ENCODE measurements at places on chromosomes 2 and 18.

DNA sequence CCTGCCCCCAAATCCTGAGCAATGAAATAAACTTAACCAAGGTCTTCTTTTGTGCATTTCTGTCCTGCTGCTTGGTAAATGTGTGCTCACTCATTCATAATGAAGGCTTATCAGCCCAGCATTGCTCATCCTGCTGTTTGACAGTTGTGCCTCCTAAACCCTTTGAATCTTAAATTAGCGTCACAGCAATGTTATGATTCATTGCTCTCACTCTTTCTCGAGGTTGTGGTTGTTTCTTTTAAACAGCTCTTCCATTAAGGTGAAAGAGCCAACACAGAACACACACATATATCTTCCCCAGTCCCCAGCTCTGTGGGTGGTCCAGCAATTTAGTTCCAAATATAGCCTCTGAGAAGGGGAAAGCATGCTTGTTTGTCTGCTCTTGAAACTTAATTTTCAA lies 84.0 kb downstream of the EVA1A start:
- DNase-seq, result no peak

- no peak for DNase-seq
These were observed 34.7 kb upstream of the RAPH1 start for GRCh38 chr2:203569677-203570316.

DNA sequence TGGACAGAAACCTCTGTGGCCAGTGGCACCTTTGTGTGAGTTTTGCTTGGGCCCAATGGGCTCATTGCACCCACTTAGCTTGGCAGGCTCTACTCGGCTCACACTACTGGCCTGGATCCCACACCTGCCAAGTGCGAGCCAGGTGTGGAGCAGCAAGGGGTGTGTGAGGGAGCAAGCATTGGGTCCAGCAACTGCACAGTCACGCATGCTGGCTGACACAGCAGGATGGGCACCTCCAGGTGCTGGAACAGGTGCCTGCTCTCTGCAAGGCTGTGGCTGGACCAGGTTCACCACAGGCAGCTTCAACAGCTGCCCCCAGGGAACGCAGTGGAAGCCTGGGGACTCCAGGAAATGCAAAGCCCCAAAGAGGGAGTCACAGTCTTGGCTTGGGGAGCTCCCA lies 94.2 kb downstream of the DOK6 start:
- no peak for DNase-seq

GRCh38 chr2:163812926-163813520 lies 77.2 kb upstream of the FIGN start:
- no peak for DNase-seq

DNA sequence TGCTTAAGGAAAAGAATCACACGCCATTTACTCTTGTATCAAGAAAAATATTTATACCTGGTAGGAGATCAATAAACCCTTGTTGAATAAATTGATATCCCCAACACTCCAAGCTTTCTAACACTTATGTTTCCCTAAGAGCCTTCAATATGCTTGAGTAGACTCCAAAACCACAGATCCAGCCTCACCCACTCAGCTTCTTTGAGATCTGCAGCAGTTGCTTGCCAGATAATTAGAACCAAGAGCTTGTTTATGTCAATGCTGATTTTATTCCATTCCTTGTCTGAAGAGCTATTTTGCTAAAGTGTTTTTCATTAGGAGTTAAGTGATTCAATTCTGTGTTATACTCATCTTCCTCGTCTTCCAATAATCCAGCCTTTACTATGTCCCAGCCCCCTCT lies 26.3 kb upstream of the CRIM1 start:
- DNase-seq, result no peak

DNA sequence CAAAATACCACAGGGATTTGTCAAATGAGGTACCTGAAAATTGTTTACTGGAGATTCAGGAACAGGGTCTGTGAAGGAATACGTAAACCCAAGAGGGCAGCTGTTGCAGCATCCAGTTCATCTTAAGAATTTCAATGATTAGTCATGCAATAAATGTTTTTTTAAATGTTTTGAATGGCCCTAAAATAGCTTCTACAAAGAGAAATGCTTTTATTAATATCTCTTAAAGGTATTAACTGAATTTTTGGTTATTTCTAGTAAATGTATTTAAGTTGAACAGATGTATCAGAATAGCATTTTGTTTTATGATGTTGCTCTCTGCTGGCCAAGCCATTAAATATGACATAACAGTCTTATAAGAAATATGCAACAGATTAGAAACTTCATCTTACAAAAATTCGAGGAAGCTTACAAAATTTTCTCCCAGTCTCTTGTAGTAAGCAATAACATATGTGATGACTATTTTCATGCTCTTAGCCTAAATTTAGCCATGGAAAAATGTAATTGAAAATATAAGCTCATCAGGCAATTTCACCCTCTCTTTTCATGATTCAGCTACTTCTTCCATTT lies 863.9 kb downstream of the SUCLG1 start:
- DNase-seq, result no peak

DNA sequence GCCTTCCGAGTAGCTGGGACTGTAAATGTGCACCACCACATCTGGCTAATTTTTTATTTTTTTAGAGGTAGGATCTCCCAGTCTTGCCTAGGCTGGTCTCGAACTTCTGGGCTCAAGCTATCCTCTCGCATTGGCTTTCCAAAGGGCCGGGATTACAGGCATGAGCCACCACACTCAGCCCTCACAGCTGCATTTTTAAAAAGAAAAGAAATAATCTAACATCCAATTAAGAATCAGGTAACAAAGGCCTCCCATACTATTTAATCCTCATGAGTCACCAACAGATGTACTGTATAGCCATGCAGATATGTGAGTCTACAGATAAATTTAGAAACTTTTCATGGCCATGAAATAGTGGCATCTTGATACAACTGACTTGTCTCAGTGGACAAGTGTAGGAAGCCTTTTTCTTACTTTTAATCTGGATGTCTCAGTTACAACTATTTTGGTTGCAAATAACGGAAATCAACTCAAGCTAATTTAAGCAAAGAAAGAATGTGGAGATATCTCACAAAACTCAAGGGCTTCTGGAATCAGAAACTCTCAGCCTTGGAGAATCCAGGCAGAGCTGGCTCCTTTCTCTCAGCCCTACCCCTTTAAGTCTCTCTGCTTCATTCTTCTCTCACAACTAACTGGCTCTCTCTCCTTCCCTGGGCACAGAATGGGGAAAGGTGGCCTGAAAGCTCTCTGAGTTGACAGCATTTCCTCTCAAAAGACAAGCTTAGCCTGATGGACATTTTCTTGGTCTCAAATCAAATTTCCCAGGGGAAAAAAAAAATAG lies 12.8 kb upstream of the PPM1B start:
- DNase-seq, result no peak

DNA sequence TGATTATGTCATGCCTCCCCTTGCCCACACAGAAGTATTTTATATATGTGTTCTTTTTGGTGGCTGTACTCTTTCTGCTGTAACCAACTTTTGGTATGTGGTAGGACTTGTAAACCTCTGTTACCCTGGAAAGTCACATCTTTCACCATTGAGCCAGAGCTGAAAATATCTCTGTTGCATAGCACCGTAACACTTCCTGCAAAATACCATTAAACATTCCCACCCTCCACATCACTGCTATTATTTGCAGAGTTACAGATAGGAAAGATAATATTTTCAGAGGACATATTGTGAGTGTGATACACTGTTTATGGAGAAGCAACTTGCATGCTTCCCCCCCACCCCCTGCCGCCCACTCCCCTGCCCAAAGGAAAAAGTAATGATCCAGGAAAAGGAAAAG lies 44.8 kb downstream of the CAB39 start:
- no peak for DNase-seq

- no peak for DNase-seq
These were observed 224.9 kb downstream of the ASXL3 start for GRCh38 chr18:33802955-33803354.

GRCh38 chr2:55431982-55432627 lies 12.4 kb upstream of the CCDC88A start:
- no peak for DNase-seq

DNA sequence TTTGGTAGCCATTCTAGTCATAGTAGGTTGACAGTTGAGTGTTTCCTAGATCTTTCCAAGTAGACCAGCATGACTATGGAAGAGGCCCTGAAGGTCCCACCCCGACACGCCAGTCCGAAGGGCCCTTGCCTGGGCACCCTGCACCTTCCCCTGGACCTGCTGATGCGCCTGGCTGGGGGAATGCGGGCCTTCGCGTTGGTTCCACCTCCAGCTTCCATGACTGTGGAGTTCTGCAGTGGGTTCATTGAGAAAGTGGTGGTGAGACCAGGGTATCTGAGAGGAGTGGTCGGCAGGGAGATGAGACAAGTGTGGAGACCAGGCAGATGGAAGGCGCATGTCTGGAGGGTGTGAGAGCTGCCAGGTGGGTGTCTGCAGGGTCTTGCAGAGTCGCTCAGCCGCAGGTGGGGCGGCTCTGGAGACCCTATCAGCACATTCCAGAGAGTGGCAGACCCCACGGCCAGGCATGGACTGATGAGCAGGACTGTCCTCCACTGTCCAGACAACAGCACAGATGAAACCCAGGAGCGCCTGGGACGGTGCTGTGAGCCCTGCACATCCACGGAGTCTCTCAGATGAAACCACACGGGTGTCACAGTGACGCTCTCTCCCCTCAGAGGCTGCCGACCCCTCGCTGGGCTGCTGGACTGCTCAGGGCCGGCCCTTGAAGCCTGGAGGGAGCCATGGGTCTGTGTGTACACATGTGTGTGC lies 182.5 kb upstream of the HDAC4 start:
- no peak for DNase-seq

GRCh38 chr2:211836409-211836808 lies 702.2 kb downstream of the ERBB4 start:
- no peak for DNase-seq

GRCh38 chr2:143513081-143513480 lies 383.9 kb downstream of the ARHGAP15 start:
- DNase-seq, result no peak

- DNase-seq, result no peak
These were observed 4.7 kb upstream of the CFAP65 start for GRCh38 chr2:219045937-219046550.

GRCh38 chr2:201257381-201257955 lies 2.9 kb upstream of the CASP8 start:
- no peak for DNase-seq

DNA sequence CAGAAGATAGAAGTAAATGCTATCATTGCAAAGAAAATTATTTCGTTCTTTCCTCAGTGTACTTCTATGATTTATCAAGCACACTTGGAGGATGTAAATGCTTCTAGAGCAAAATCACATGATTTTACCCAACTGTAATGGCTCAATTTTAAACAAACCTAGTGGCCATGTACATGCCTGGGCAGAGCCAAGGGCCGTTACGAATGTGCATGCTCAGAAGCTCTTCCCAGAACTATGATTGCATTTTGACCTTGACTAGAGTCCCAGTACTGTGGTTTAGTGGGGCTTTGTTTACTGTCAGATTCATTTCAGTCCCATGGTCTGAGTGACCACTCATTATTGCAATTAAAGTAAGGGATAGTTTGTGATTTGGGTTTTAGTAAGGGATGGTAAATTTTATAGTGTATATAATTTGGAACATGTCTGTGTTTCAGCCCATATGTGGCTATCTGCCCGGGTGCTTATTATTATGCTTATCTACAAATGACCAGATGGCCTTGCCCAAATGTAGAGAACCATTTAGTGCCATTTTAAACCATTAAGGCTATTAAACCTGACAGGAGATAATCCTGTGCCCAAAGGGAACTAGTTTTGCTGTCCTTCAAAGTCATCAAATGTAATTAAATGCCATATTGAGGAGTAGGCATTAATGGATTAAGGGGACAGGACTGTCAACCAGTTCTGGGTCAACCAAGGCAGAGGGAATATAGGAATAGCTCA lies 239.1 kb downstream of the ICOS start:
- no peak for DNase-seq

DNA sequence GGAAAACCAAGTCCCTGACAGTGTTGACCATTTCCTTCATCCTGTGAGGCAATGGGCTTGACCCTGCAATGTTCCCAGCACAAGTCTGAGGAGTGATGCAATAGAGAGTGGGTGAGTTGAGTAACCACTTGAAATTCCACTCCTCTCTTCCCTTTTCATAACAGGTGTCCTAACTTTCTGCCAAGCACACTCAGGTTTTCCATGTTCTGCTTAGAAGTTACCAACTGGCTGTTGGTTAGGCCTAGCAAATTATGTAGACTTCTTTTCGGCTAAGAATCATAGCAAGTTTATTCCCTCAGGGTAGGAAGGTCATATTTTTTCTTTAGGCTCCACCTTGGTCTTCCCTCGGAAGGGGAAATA lies 11.5 kb downstream of the GNLY start:
- no peak for DNase-seq

DNA sequence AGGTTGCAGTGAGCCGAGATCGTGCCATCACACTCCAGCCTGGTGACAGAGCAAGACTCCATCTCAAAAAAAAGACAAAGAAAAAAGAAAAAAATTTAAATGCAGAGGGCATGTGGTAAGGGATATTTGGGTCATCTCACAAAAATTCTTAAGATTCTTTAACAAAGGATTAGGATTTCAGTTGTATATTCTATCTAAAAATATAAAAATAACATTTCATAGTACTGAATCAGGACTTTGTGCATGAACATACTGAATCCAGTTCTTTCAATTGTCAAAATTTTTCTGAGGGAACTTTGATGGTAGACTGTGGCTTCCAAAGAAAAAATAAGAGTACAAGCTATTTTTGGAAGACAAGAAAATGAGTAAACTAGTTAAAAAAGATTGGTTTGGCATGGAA lies 6.5 kb upstream of the PPP3R1 start:
- no peak for DNase-seq

DNA sequence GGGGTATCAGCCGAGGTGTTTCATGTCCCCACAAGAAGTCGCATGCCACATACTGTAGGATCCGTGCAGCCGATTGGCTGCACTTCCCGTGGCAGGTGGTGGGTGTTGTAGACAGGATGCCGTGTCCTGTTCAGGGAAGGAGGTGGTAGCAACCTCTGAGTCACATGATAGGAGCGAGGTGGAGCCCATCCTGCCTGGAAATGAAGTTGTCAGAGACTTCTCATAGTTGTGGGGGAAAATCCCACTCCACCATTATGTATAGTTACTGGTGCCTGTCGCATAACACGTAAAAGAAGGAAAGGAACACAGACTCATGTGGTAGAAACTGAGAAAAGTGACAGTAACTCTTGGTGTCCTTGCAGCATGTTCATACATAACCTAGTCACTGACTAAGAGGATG lies 91.4 kb upstream of the IL1R2 start:
- no peak for DNase-seq

GRCh38 chr2:156023229-156023869 lies 309.2 kb downstream of the NR4A2 start:
- DNase-seq, result no peak

DNA sequence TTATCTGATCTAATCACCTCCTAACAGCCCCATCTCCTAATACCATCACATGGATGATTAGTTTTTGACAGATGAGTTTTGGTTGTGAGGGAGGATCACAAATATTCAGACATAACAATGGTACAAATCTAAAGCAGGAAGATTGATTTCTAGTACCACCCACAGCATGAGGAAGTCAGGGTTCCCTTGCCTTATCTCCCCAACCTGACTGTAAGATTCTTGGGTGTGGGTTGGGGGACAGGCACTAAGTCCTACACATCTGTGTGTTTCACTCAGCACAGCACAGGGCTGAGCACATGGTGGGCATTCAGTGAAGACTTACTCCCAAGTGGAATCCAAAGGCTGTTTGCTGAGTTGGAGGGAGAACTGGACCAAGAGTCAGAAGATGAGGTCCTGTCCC lies 93.8 kb upstream of the CXCR4 start:
- DNase-seq, result no peak

All from anterior cingulate cortex (tissue), 58 donors.